ENCODE measurements at places on chromosomes 6 and 20. TPM values are rescaled to one million over a fixed set of nuclear protein-coding genes. Genes with fewer than 3 reads are reported as not detected.

BPIFB3 gene
- total RNA-seq, result not detected

DNA sequence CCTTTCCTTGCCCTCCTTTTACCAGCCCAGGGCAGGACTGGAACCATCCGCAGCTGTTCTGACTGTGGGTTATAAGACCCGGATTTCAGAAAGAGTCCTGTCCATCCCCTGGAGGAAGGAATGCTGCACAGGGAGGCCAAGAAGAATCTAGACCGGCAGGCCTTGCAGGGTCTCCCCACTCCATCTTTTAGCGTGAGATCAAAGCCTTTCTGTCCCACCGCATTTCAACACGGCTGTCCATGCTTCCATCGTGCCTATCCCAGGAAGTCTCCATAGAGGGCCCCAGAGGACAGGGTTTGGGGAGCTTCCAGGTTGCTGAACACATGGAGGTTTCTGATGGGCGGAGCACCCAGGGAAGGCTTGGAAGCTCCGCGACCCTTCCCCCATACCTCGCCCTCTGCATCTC, 79.3 kb upstream of the AGPAT4 start:
- no peak for DNase-seq

DNA sequence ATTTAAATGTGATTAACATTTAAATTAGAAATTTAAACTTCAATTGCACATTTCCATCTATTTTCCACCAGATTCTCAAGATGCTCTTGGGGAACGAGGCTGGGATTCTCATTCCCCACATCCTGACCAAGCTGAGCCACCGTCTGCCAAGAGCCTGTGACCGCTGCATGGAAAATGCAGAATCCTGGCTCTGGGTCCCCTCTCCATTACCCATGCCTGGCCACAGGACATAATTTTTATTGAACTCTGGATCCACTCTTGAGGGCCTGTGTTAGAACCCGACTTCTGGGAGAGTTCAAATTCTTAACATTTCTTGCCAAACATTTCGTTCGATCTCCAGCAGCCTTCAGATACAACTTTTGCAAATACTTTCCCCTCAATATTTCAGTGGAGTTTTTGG, 201.6 kb upstream of the SNX9 start:
- DNase-seq, result no peak

CUL9 gene
- 45.7 TPM for total RNA-seq

- no peak for DNase-seq
Measured at GRCh38 chr20:40650707-40651106, 38.3 kb downstream of the MAFB start.

DNA sequence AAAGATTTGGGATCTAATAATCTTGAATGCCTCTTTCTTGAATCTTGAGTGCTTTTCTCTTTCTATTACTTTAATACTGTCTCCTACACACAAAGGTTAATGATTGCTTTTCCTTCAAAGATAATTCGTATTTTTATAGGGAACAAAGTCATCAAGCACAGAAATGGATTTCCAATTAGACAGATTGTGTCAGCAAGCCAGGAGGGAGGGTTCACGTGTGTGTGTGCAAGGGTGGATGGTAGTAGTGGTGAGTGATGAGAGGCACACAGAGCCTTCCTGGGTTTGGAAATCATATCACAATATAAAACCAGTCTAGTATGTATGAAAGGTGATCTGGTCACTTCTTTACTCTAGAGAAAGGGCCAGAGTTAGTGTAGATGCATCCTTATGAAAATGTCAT, 51.2 kb upstream of the NEDD9 start:
- no peak for DNase-seq

Data from activated naive CD4-positive, alpha-beta T cell treated with anti-CD3 and anti-CD28 coated beads, Interleukin-2, amount 50 U/mL, for 72 hours (primary cell).